ENCODE measurements at places on chromosomes 11 and 22.

DNA sequence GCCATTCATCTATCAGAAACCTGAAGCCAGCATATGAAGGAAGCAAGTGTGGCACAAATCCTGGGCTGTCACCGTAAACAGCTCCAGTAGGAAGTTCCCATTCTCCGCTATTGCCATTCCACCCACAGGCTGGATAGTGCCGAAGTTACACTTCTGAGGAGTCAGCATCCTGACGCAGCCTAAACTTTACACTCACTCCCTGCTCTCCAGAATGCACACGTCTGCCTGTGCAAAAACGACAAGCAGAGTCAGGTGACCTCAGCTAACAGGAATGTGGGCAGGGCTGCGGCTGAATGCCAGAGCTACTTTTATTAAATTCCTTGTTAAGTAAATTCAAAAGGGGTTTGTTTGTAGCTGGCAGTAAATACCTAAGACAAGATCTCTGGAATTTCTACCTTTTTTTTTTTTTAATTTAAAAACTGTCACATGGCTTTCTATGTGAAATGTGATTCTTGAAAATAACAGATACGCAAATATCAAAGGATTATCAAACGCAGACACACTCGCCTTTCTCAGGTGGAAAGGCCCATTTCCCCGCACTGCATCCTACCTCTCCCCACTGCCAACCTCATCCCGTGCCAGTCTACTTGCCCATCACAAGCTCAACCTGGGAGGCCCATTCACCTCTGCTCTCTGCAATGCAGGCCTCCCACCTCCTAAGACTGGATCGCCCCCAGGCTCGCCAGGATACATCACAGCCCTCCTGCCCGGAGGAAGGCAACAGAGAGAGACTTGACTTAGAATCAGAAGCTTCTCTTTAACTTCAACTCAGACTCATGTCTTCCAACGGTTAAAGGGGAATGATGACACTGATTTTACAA, 33.5 kb downstream of the NFRKB start:
- DNase-seq, result no peak

DNA sequence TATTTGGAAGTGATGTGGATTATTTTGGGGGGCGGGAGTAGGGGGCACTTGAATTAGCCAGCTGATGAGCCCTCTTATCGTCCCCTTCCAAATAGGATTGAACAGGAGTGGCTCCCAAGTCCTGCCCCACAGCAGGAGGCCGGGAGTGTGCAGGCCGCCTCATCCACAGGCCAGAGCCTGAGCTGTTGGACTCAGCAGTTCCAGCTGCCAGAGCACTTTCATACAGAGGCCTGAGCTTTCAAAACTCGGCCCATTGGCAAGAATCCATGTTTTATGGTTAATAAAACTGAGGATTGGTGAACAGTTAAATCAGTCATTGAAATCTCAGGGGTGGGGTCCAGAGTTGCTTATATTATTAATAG, 9.6 kb downstream of the FAM118A start:
- no peak for DNase-seq

GRCh38 chr22:41446057-41446501, 522 bp downstream of the TOB2 start:
- no peak for DNase-seq

- no peak for DNase-seq
Observed at GRCh38 chr11:114321621-114322257, 25.5 kb downstream of the NNMT start.

- no peak for DNase-seq
Observed at GRCh38 chr11:2182692-2183474, 11.3 kb upstream of the TH start.

GRCh38 chr22:18091916-18092526, 14.2 kb downstream of the PEX26 start:
- DNase-seq, result no peak

DNA sequence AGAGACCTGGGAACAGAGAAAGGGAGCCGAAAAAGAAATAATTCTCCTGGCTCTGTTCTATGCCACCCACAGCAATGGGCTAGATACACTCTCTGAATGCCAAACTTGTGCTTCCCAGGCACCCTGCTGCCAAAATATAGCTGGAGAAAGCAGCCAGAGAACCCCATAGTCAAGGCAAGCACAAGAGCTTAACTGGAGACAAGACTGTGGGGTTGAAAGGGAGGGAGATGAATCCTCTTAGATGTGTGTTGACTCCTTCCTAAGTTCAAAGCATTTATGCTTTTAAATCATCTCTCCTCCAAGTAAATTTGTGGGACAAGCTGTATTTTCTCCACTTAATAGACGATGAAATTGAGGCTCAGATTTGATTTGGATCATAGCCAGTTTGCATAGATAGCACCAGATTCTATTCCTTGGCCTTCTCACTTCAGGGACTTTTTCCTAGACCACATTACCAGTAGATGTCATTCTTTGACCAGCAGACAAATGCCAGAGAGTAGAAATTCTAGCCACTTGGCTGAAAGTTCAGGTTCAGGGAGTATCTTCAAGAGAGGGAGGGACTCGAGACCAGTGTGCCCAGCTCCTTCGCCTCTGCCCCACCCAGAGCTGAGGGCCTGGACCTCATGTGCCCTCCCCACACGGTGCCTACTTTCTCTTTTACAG, 16.5 kb upstream of the ETS1 start:
- DNase-seq, result no peak

DNA sequence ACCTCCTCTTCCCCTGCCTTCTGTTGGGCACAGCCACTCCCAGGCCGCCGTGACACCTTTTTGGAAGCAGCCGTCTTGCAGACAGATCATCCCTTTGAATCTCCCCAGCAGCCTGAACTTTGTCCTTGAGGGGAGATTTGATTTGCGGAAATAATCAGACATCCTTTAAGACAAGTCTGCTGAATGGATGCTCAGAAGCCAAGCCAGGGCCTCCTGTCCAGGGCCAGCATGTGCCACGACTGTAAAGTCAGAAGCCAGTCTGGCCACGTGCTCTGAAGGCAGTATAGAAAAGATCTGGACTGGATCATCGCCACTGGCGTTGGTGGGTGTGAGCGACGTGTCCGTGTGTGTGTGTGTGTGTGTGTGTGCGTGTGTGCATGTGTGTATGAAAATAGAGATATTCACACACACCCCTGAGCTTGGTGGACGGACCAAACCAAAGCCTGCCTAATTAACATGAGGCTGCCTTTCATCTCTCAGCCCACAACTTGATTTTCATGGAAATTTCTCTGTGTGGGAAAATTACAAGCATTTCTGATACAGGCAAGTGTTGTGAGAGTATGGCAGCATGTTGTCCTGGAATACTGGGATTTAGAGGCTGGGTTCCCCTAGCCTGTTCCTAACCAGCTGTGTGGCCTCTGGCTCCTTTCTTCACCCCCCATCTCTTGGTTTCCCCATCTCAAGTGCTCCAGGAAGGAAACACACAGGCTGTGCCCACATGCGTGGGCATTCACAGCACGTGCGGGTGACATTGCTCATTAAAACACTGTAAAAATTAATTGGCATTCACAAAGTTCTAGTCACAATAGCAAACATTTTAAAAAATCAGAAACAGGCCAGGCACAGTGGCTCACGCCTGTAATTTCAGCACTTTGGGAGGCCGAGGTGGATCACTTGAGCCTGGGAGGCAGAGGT, 61.8 kb upstream of the WNT7B start:
- DNase-seq, result no peak

GRCh38 chr11:24872651-24873311, 375.9 kb downstream of the LUZP2 start:
- no peak for DNase-seq

GRCh38 chr11:30876663-30877396, 290.7 kb upstream of the MPPED2 start:
- DNase-seq, result no peak

DNA sequence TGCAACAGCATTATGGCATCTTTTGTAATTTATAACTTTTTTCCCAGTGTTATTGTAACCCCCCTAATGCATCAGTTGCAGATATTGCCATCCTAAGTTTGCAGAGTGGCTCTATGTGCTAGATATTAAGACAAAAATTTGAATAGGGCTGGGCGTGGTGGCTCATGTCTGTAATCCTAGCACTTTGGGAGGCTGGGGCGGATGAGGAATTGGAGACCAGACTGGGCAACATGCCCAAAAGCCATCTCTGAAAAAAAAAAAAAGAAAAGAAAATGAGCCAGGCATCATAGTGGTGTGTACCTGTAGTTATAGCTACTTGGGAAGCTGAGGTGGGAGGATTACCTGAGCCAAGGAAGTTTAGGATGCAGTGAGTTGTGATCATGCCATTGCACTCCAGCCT, 50.1 kb upstream of the MUC15 start:
- DNase-seq, result no peak

GRCh38 chr11:27926981-27927481, 180.9 kb downstream of the KIF18A start:
- DNase-seq, result no peak

- DNase-seq, result no peak
Observed at GRCh38 chr11:121841487-121842191, 274.4 kb downstream of the BLID start.

- no peak for DNase-seq
Observed at GRCh38 chr11:19110295-19110694, 6.7 kb upstream of the ZDHHC13 start.

GRCh38 chr11:12199231-12199948, 89.0 kb downstream of the MICAL2 start:
- DNase-seq, result no peak

DNA sequence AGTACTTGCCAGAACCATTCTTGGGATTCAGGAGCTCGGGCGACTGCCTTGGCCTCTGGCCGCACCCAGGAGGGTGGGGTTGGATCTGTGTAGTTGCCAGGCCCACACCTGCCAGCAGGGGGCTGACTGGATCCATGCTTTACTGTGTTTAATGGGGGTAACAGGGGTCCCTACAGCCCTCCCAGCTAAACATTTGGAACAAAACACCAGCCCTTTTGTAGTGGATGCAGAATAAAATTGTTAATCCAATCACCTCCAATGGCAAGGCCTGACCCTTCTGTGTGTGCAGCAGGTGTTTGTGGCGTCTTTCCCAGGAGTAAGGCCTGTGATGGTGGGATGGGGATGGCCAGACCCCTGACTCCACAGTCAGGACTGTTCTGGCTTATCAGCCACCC, 22.5 kb downstream of the SUN2 start:
- no peak for DNase-seq

DNA sequence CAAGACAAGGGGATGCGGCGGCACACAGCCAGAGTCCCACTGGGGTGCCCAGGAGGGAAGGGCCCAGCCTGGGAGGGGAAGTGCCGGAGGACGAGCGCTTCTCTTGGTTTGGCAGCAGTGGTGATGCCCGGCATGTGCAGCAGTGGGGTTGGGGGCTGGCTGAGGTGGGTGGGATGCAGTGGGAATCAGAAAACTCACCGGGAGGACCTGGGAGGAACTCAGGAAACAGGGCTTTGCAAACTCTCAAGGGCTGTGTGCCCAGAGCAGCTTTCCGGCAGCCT, 3.0 kb downstream of the FERMT3 start:
- DNase-seq, result no peak

DNA sequence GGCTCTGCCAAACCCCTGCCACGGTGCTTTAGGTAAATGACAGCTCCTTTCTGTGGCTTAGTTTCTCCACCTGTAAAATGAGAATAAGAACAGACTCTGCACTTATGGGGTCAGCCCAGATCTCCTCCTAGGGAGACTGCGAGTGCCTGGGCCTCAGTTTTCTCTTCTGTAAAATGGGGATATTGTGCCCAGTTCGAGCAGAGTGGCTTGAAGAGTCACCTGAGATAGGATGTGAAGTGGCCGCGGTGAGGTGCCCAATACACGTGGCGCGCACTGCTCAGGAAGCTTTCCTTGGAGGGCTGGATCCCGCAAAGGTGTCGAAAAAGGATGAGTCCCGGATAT, 473 bp upstream of the EMID1 start:
- DNase-seq, result no peak
